ENCODE measurements at places on chromosomes 16 and 17. TPM values are rescaled to one million over a fixed set of nuclear protein-coding genes. Genes with fewer than 3 reads are reported as not detected.

- H3K27ac ChIP-seq, result no peak overlapping the region
- no peak for DNase-seq
- peaks cover 37% of the 10 kb centered on the region for H3K4me1 ChIP-seq
- peaks cover 62% of the 10 kb centered on the region for H3K27me3 ChIP-seq
- no peak overlapping the region for H3K4me3 ChIP-seq
These were observed 26.2 kb upstream of the NGFR start for GRCh38 chr17:49468811-49469385.

DNA sequence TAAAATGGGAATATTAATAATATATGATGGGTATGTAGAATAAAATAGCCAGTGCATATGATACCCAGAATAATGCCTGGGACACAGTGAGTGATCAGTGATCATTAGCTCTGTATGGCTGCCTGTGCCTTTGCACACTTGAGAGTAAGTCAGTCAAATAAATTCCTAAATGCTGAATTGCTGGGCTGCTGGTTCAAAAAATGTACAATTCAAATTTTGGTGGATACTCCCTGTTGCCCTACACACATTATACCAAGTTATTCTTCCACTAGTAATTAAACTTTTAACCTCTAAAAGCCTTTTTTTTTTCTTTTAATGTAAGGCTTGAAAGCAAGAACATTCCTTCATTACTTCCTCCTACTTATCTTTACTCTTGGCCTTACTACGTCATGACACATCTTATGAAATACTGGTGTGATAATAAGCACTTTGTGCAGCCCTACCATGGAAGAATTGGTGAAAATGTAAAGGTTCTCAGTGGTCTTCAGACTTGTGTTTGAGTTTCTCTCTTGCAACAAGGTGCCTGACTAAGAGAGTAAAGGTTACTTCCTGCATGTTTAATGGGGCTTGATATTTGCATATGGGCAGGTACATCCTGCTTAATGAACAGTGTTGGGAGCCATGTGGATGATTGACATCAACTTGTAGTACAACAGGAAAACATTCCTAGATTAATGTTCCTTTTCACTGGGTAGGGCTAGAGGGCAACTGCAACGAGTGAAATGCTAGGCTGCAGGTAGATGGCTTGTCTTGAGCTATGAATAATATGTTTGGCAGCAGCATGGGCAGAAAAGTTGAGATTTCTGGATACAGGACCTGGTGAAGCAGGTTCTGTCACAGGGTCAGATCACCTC is 84.3 kb downstream of the PRKCA start:
- no peak overlapping the region for H3K4me3 ChIP-seq
- H3K27ac ChIP-seq, result no peak overlapping the region
- H3K27me3 ChIP-seq, result no peaks in the 10 kb centered on the region
- no peaks in the 10 kb centered on the region for H3K4me1 ChIP-seq

The MILR1 gene
- 2.5 TPM for total RNA-seq

The LGALS9C gene
- total RNA-seq, result not detected

The EVPLL gene
- total RNA-seq, result not detected

DNA sequence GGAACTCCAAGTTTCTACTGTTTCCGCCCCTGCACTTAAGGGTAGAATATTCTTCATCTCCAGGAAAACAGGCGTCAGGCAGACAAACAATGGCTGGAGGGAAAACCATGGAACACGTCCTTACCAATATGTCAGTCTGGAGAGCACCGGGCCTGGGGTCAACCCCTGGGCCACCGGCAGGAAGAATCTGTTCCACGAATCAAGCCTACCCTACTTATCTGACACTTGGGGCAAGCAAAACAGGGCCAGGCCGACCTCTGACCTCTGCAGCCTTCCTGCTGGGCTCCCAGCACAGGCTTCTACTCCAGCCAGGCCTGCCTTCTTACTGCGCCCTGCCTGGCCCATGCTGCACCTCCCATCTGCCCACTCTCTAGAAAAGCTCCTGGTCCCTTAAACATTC is 10.1 kb downstream of the VAC14 start:
- no peak overlapping the region for H3K4me3 ChIP-seq
- no peak overlapping the region for H3K27ac ChIP-seq
- H3K4me1 ChIP-seq, result no peaks in the 10 kb centered on the region
- no peaks in the 10 kb centered on the region for H3K27me3 ChIP-seq

The TK2 gene
- total RNA-seq, result 18.6 TPM

DNA sequence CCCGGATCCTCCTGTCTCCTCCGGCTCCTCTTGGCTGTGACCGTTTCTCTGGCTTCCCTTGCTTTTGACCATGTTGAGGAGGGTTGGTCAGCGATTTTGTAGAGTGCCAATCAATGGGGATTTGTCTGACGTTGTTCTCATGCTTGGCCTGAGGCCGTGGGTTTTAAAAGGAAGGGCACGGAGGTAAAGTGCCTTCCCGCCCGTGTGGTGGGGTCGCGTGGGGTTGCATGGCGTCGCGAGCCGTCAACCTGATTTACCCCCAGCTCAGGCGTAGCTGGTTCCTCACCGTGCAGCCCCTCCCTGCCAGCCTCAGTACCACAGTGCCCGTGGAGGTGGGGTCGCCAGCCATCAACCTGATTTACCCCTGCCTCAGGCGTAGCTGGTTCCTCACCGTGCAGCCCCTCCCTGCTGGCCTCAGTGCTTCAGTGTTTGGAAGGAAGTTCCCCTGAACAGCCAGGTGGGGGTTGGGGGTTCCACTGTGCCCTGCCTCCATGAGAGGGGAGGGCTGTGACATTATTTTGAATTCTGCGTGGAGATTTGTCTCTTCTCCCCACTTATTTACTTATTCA is 5.0 kb downstream of the TPSAB1 start:
- H3K27me3 ChIP-seq, result peaks cover 28% of the 10 kb centered on the region
- no peaks in the 10 kb centered on the region for H3K36me3 ChIP-seq
- no peak overlapping the region for H3K4me3 ChIP-seq
- DNase-seq, result no peak
- no peak overlapping the region for H3K27ac ChIP-seq
- H3K4me1 ChIP-seq, result no peaks in the 10 kb centered on the region

The CMTM1 gene
- 1.0 TPM for total RNA-seq

Measured in left ventricle myocardium inferior (tissue), 1 donor.